Jurkat, Clone E6-1 (cell line): ENCODE measurements at places on chromosomes 6 and 20.
A peak's percentile ranks its signal among the peaks of the same experiment; 100 is the strongest.

GRCh38 chr20:51156041-51156982, 133.4 kb upstream of the KCNG1 start:
- peak; percentile 8 for DNase-seq

DNA sequence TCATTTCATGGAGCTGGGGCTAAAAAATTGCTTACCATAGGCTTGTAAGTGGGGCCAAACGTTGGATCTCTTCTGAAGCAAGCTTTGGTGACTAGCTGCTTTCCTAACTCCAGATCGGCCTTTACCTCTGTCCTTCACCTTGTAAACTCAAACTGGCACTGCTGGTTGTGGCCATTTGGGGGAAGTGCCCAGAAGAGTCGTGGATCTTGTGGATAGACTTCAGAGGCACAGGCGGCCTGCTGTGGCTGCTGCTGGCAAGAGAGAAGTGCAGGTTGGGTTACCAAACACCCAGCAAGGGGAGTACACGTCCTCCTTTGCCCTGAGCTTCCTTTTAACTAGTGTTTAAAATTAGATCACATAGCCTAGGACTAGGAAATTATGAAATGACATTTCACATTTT, 36.8 kb upstream of the KLHL31 start:
- DNase-seq = peak; percentile 7

DNA sequence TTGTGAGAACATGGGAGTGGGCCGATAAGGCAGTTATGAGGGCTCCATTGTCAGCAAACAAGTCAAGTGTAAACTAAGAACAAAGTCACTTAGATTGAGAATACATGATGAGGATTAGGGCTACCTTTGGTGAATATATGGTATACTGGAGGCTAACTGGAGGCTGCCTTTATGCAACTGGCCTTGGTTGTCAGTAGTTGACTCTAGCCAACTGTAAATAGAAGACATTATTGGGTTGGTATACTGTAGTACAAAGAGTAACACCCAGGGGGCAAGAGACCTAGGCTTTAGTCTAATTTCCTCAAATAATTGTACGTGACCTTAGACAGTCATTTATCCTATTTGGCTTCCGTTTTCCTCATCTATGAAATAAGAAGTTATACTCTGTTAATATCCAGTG, 235.2 kb downstream of the ARID1B start:
- no peak for DNase-seq

DNA sequence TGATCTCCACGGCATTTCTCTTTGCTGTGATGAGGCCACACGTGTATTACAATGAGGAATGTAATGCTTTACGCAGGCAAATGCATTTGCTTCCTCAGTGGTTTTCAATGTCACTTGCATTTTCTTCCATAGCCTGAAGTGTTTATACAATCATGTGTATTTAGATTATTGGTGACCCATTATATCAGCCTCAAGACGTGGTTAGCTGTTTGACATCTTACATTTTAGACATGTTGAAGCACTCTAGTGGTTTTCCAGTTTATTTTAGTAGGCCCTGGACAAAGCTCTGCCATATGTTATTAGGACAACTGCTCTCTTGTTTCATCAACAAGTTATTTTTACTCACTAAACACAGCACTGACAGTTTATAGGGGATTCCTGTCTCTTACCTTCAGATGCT, 200.4 kb downstream of the UTRN start:
- DNase-seq = no peak

GRCh38 chr6:106972500-106972899, 2.0 kb downstream of the CD24 start:
- no peak for DNase-seq

DNA sequence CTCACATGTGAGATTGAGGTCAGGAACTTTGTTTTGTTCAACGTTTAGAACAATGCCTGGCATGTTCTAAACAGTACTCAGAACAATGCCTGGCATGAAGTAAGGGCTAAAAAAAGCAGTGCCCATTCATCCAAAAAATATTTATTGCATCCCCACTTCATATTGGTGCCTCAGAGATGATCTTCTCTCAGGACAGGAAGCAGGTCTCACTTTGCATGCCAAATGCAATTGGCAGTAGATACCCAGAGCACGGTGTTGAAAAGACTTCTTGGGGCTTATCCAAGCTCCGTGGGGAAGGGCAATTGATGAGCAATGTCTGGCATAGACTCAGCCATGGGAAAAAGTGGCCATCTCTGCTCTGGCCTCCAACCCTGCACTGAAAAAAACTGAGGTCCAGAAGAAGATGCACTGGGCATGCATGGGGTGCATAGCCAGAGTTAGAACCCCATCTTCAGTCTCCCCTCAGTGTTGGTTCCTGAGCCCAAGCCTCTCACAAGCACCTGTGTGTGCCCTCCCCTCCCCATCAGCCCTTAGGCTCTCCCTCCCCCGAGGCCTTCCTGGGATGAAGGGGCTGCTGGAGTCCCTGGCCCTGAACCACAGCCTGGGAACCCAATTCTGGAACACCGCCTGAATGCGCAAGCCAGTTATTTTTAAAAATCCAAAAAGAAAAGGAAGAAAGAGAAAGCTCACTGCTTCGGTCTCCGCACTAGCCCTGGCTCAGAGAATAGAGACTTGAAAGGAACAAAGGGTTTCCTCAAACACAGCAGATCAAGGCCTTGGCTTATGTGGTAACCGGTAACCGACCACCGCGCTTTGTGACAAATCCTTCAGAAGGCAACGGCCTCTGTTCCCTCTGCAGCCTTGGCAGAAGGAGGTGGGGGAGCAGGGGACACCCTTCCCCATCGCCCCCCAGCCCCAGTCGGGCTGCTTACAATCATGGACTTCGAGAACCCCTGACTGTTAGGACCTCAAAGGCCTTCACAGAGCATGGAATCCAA, 78.5 kb upstream of the SIRPA start:
- peak; percentile 94 for DNase-seq

DNA sequence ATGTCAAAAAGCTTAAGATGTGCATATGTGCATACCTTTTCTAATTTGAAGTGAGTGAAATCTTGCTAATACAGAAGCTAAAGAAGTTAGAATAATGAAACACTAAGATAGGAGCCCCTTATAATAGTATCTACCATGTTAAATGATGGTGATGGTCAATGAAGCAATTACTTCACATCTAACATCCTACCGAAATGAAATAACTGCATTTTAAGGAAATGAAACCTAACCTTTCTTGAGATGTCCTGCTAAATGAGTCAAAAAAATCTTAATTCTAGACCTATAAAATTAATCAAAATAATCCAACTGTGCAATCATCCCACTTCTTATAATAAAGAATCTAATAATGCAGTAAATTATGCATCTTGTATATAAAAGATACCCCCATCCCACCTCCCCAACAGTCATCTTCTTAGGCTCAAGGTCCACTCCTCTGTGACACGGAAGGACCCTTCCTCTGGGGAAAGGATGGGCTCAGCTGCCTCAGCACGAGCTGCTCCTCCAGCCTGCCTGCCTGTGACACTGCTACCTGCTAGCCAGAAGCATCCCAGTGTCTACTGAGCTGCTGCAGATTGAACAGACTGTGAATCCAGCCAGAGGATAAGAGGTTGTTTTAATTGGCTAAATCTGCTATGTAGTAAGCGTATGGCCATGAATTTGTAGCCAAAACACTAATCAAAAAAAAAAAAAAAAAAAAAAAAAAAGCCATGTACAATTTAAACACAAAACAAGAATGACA, 129.6 kb upstream of the BEND3 start:
- no peak for DNase-seq

DNA sequence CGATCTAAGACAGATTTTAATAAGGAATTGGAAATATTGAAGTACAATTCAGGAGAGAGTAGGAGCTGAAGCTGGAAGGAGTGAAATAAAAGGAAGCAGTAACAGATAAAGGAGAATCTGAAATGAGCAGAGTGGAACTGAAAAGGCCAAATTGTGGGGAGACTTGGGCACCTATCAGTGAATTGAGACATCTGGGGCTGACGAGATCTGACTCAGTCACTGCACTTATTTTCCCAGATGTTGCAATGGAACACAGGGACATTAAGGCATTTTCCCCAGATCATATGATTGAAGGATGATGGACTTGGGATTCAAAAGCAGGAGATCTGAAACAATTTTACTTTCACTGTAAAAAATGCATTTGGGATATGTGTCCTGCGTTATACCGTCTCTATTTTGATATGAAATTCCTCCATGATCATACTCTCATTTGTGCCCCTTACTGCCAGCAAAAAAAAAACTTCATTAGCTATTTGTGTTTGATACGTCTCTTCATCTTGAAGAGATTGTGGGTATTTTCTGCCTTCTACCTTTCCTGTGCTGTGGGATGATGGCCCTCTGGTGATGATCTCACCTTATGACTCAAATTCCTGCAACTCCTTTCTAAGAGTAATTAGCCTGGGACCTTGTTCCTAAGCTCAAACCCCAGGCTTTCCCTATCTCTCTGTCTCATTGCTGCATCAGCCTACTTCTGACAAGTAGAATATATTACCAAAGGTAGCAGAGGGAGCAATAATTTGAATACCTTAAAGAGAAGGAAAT, 278.5 kb upstream of the MAN1A1 start:
- DNase-seq = no peak

DNA sequence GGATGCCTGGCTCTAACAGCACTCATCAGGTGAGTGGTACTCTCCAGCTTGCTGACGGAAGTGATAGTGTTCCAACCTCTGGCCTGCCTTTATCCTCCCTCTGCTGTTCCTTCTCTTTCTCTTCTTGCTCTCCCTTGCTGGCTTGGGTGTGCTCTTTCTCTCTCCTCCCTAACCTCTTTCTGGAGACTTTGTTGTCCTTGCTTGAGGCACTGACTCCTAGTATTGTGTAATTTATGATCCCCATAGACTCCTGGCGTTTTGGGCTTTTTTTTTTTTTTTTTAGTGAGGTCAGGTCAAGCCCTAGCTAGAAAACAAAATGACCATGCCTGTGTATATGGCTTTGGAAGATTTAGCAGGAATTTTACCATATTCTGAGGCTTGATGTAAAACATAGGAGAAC, 84.7 kb upstream of the MRAP2 start:
- DNase-seq = no peak

GRCh38 chr6:31020057-31020456, 9.8 kb downstream of the MUC22 start:
- DNase-seq = no peak

GRCh38 chr20:38649275-38649891, 47.8 kb downstream of the ARHGAP40 start:
- no peak for DNase-seq

GRCh38 chr6:34654061-34654710, 42.4 kb downstream of the ILRUN start:
- DNase-seq = no peak

DNA sequence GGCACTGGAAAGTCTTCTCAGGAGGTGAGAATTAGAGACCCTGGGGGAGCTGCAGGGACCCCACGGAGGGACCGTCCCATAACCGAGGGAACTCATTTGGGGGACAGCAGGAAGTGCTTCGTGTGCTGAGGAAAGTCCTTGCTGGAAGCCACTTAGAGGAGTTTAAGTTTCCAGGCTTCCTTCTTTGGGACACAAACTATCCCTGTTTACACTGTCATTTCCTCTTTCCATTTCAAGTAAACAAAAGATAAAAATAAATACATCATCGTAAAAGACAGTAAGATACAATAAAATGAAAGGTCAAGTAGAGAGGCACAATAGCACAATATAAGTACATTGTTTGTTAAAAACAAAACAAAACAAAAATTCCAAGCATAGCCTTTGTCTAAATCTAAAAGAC, 101.2 kb downstream of the TTLL2 start:
- DNase-seq = no peak

DNA sequence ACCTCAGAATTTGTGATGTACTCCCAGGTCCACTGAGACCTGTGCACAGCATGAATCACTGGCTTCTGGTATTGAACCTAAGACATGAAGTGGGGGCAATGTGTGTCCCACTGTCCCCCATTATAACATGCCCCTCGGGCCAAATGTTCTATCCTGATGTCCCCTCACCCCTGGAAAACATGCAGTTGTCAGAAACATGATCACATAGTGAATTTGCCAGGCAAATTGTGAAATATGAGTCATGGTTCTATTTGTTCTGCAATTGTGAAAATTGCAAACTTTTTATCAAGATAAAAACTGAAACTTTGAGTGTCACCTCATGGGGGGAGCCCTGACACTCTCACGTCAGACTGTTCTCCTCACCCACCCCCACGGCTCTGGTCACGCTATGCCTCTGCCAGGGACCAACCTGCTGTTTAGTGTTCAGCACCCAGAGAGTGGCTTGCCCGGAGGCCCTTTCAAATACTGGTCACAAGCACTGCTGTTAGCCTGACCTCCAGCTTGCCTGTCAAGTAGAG, 305.3 kb downstream of the CLIC5 start:
- DNase-seq = no peak

GRCh38 chr6:6694825-6695624, 106.5 kb downstream of the LY86 start:
- DNase-seq = no peak

DNA sequence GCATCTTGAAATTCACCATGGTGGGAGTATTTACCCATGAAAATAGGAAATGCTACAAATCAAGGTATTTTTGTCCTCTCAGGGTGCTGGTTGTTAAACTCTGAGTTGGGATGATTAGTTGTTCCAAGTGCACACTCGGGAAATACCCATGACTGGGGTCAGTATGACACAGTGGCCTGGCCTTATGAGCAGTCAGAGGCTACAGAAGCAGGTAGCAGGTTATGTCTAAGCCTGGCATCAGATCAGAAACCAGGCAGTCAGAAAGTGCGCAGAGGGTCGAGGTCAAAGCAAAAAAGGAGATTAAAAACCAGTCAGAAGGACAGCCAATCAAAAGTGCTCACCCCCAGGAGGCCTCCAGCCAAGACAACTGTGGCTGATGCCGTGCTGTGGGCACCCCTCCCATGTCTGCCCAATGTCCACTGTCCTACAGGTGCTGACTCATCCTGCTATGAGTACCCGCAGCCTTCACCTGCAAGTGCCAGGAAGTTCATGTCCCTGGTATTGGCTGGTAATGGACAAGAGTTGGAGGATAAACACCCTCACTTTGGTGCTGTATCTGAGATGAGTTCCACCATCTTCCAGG, 117.4 kb upstream of the SLC24A3 start:
- no peak for DNase-seq

DNA sequence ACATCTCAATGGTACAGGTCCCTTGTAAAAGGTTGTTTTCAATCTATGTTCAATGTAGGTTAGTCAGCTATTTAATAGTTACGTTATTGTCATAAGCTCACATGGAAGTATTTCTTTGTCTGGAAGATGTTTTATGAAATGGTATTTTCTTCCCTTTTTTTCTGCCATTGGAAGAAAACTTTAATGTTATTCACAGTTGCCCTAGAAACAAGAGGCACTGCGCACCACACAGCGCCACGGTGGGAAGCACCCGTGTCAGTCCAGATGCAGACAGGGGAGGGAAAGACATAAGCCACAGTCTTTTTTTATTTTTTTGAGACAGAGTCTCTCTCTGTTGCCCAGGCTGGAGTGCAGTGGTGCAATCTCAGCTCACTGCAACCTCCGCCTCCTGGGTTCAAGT, 82.1 kb downstream of the GCNT2 start:
- no peak for DNase-seq
